Stomach (tissue), 19 donors: ENCODE measurements at places on chromosomes 4 and X.

GRCh38 chr4:185838514-185839193 lies 26.7 kb upstream of the SORBS2 start:
- H3K4me3 ChIP-seq = no peak overlapping the region
- H3K27ac ChIP-seq = peak overlapping the region; percentile 75
- peaks cover 43% of the 10 kb centered on the region for H3K4me1 ChIP-seq
- no peak for DNase-seq
- H3K27me3 ChIP-seq = no peaks in the 10 kb centered on the region

- H3K27me3 ChIP-seq = no peaks in the 10 kb centered on the region
- H3K36me3 ChIP-seq = no peaks in the 10 kb centered on the region
- DNase-seq = no peak
- H3K27ac ChIP-seq = no peak overlapping the region
- no peak overlapping the region for H3K4me3 ChIP-seq
- H3K4me1 ChIP-seq = peaks cover 7% of the 10 kb centered on the region
These were observed 582.1 kb upstream of the TENM3 start for GRCh38 chr4:181661090-181661489.

- H3K36me3 ChIP-seq = no peaks in the 10 kb centered on the region
- no peaks in the 10 kb centered on the region for H3K27me3 ChIP-seq
- H3K4me1 ChIP-seq = peaks cover 19% of the 10 kb centered on the region
- DNase-seq = no peak
These were observed 12.5 kb upstream of the CLNK start for GRCh38 chr4:10697086-10697485.

DNA sequence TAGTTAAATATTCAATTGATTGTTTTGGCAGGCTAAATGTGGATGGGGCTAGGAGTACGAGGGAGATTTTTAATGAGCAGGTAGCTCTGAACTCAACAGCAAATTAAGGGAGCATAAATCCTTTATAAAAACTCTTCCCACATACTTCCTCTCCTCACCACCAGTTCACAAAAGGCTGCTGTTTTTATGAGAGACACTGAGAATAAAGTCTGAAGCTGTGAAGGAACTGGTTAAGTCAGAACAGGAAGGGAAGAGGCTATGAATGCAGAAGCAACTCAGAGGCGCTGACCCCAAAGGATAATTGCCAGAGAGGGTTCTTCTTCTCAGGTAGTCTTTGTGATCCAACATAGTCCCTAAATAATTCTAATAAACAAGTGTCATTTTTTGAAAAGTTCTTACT lies 406.1 kb downstream of the GPM6A start:
- no peak for DNase-seq
- H3K4me3 ChIP-seq = no peak overlapping the region
- H3K27me3 ChIP-seq = no peaks in the 10 kb centered on the region

DNA sequence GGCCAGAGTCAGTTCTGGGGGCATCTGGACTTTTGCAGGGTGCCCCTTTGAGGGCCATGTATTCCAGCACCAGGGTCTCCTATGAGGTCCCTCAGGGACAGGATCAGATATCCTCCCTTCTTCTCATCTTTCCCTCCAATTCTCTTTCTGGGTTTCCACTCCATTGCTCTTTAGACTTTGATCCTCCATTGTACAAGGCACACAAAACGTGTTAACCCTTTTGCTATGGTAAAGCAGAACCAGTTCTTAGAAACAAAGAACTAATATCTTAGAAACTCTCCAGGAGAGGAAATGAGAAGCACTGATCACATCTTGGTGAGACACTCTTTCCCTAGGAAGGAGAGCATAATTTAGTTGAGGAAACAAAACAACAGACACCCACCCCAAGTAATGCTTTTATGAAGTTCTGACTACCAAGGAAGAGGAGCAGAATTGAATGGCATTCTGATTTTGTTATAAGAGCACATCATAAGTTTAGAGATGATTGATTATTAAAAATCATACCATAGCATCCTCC lies 200.7 kb upstream of the NPY2R start:
- no peak overlapping the region for H3K4me3 ChIP-seq
- H3K4me1 ChIP-seq = no peaks in the 10 kb centered on the region
- H3K27me3 ChIP-seq = no peaks in the 10 kb centered on the region
- no peak overlapping the region for H3K27ac ChIP-seq
